Stimulated activated CD8-positive, alpha-beta memory T cell treated with anti-CD3 and anti-CD28 coated beads, Interleukin-4, amount 100 ng/mL, for 24 hours (primary cell): ENCODE measurements at places on chromosomes 7 and 10.

- DNase-seq: no peak
Observed at GRCh38 chr10:36448760-36449691, 676.4 kb upstream of the ANKRD30A start.

DNA sequence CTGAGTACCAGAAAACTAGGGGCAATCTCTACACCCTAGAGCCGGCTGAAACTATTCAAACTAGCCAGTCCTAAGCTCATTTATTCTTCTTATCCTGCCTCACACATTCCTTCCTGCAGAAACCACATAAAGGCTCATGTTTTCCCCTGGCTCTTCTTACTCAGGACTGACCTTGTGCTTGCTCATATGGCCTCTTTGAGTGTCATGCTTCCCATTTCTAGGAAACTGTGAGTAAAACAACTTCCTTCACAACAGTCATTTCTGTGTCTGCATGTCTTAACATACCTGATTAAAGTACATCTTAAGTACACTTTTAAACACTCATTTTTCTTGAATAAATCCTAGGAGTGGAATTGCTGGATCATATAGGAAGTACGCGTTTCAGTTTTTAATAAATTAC, 52.3 kb upstream of the KIAA1217 start:
- DNase-seq: no peak

GRCh38 chr10:87761892-87762291, 56.1 kb downstream of the ATAD1 start:
- peak; percentile 4 for DNase-seq

DNA sequence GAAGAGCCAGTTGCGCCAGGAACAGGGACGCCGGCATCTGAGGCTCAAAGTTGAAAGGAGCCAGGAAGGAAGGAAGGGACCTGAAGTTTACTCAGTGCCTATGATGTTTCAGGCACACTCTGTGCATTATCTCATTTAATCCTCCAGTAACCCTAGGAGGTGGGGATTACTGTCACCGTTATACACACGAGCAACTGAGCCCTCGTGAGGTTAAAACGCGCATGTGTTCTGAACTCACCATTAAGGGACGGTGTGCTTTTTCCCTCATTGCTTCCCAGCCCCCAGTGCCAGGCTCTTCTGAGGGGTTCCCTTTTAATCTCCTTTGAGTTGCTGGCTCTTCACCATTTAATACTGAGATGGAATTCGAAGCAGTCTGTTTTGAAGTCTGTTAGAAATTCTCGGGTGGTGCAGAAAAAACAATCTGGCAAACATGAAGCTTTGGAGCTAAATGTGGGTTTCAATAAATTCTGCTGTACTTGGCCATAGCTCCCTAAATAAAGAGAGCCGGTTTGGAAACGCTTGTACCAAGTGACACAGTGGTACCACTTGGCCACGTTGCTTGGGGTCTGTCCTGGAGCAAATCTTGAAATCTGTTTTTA, 102.2 kb downstream of the TAX1BP1 start:
- DNase-seq: no peak

- no peak for DNase-seq
Observed at GRCh38 chr10:65273115-65273514, 1652.7 kb upstream of the LRRTM3 start.

DNA sequence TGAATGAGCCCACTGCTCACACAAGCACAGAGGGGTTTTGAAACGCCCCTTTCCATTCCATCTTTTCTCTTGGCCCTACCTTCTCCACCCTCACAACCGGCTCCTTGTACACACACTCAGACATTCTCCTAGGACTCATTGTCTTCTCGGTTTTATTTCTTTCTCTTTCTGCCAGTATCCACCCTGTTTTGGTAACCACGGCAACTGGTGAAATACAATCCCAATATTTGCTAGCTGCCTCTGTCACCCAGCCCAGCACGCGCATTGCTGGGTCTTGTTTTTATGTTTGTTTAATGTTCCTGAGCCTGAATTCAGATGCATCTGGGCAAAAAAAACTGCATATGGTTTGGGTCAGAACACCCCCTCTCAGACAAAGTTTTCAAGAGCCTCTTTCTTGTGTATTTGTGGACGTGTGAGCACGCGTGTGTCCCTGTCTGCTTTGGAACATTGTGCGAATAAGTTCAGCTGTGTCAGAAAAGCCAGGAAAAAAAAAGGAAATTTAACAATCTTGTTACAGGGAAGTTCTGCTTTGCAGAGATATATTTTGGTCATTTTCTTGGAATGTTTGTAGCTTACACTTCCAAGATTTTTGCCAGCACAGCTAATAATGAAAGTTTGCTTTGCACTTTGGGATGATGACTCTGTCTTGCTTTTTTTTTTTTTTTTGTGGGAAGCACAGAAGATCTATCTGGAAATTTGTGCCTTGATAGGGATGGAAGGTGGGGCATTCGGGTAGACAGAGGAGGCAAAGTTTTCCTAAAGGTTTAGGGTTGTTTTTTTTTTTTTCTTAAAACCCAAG, 225.9 kb downstream of the TRIL start:
- no peak for DNase-seq

GRCh38 chr7:12911053-12911452, 223.6 kb downstream of the ARL4A start:
- no peak for DNase-seq

DNA sequence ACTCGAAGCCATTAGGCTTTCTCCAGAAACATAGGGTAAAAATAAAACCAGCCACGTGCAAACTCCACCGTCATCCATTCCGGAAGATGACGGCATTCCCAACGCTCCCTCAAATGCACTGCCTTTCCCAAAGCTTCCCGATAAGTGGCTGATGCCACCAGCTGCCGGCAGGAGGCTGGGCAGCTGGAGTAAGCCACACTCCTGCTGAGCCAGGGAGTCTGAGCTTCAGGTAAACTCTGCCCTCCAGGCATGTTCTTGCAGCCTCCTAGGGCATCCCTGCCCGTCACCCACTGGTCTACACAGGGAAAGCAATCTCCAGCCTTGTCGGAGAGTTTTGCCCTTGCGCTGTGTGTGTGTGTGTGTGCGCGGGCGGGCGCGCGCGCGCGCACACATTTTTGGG, 40.5 kb upstream of the TMEM273 start:
- DNase-seq: no peak

DNA sequence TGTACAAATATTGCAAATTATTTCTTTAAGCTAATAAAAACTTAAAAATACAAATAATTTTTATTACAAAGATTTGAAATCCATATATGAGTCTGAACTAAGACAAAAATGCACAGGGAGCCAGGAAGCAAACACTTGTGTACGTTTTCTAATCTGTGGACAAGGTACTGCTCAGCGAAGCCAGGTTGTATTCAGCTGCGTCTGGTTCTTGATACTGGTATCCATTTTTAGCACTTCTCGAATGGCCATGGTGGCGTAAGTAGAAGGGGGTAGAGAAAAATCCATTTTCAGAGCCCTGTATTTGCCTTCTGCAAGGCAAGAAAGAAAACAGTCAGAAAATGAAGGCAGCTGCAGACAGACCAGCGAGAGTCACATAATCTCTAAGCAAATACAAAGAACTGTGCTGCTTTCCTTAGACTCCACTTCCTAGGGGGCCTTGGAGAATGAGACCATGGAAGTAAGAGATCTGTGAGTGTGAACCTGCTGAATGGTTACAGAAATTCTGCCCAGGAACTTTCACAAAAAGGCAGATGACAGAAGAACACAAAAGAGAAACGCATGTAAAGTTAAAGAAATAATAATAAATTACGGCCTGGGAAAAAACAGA, 64.3 kb downstream of the PUS7 start:
- DNase-seq: no peak

GRCh38 chr7:96182424-96183158, 139.3 kb downstream of the SLC25A13 start:
- DNase-seq: no peak

- DNase-seq: no peak
Observed at GRCh38 chr7:4201566-4201965, 480.5 kb upstream of the FOXK1 start.

DNA sequence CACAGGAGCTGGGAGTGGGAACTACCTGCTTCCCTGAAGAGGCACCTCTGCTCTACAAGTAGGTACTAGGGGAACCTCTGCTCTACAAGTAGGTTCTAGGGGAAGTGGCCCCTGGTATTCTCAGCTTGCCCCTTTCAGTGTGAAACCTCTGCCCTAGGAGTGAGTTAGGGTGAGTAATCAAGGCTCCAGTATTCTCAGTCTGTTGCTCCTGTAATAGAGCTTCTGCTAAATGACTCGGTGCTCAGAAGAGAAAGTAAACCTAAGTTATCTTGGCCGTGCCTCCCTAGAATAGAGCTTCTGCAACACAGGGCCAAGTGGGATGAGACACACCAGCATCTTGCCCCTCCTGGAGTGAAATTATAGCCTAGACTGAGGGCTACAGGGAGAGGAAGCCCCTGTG, 13.4 kb upstream of the RASSF4 start:
- no peak for DNase-seq

DNA sequence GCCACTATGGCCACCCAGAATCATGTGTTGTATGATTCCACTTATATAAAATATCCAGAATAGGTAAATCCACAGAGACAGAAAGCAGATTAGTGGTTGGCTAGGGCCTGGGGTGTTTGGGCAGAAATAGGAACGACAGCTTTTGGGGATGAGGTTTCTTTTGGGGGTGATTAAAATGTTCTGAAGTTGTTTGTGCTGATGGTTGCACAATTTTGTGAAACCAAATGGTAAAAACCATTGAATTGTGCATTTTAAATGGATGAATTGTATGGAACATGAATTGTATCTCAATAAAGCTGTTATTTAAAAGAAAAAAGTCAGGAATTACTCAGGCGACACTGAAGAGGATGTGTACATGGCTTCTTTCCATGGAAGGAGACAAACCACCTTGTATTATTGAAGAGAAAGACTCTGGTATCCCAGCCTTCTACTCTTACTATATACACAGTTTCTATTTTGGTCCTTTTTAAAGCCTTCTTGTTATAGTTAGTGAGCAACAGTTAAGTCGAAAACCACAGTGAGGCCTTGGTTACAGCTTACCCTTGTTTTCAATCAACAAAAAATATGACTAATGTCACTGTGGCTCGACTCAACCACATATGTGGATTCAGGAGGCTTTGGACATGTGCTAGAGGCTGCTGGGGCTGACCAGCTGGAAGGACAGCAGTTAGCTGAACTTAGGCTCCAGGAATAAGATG, 57.1 kb upstream of the KMT2E start:
- DNase-seq: no peak

DNA sequence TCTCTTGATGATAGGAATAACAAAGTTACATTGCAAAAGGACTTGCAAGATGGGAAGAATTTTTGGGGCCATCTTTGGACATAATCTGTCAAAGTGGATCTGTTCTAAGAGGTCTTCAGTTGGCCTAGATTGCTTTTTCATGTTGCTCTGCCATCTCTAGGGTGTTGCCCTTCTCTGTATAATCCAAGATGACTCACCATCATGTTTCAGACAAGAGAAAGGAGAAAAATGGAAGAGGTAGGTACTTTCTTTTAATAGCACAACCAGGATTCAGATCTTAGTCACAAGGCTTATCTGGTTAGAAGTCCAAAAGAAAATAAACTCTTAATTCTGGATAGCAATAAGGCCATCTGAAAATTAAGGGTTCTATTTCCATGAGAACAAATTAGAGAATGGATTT, 38.7 kb upstream of the FOXP2 start:
- DNase-seq: no peak

DNA sequence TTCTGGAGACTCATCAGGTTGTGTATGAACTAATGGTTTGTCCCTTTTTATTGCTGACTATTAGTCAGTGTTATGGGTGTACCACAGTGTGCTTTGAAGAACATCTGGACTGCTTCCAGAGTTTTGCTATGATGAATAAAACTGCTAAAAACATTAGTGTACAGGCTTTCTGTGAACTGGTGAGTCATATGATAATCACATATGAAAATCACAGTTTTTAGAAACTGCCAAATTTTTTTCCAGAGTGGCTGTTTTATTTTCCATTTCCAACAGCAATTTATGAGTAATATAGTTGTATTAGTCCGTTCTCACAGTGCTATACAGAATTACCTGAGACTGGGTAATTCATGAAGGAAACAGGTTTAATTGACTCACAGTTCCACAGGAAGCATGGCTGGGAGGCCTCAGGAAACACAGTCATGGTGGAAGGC, 281.2 kb upstream of the VSTM2A start:
- DNase-seq: no peak

DNA sequence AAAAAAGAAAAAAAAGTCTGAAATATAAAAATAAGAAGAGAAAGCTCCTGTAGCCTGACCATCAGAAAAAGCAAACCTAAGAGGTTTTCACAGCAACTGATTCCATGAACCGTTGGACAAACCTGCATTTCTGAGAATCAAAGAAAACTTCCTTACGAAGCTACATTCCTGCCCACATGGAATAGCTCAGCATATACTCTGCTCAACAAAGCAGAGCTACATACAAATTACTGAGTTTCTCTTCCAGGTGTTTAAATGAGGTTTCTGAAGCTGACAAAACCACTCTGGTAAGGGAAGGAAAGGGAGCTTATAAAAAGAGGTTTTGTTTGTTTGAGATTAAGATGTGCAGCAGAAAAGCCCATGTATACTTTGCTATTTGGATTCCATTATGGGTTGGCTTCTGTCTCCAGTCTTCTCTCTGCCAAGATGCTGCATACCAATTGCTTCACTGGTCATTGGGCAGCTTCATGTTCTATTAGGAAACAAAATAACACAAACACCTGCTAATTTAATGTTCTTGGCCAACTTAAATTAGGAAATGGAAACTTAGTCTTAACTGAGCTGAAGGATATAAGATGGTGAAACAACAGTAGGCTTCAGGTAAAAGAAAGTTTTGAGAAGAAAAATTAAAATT, 314.1 kb downstream of the LRRTM3 start:
- no peak for DNase-seq

DNA sequence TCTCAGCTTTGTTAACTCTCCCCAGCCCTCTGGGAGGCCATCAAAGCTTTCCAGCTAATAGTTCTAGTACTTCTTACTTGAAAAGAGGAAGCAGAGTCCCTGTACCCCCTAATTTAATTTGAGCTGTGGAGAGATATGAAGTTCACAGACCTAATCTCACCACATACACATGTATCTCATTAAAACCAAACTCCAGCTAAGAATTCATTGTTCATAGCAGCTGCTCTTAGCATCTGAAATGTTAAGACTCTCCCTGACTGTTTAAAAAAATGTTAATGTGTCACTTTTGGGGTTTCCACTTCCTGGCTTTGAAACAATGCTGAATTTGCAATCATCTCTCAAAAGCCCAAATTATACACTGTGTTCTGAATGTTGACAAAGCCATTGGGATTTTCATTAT, 16.2 kb upstream of the MRC1 start:
- no peak for DNase-seq

GRCh38 chr7:47882635-47883034, 65.6 kb downstream of the PKD1L1 start:
- DNase-seq: no peak

- no peak for DNase-seq
Observed at GRCh38 chr10:74373059-74373458, 222.0 kb downstream of the ADK start.
